ENCODE measurements at places on chromosomes 11 and 22. TPM values are rescaled to one million over a fixed set of nuclear protein-coding genes. Genes with fewer than 3 reads are reported as not detected.
A peak's percentile ranks its signal among the peaks of the same experiment; 100 is the strongest.

Gene SULT4A1
- total RNA-seq, result 7.0 TPM

Gene MMP1
- total RNA-seq, result 0.24 TPM

DNA sequence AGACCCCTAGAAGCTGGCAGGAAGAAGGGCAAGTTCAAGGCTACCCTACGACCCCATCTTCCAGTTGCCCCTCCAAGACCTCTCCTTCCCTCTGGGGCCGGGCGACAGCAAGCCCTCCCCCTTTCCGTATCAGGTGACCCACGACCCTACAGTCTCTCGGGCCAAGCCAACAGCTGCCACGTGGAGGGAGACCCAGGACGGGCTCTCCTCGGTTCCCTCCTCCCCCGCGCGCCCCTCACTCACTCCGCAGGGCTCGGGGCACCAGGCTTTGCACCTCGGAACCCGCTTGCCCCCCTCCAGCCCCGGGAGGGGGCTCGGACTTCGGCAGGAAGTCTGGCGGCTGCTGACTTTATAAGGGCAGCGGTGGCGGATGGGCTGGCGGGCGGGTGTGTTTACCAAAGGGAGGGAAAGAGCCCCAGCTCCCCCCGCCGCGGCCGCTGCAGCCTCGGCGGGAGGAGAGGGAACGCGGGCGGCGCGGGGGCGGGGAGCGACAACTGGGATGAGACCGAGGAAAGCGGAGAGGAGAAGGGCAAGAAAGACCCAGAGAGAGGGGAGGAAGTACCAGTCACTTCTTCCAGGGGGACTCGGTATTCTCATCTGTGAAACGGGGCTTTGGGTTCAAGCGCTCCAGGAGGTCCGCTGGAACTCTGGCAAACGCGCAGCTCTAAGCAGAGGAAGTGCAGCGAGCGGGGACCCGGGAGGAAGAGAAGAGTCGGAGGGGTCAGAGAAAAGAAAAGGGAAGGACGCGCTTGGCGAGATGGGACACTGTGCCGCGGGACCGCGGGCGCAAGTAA, 767 bp downstream of the SLC43A1 start:
- H3K36me3 ChIP-seq, result peaks cover 1% of the 10 kb centered on the region
- peaks cover 8% of the 10 kb centered on the region for H3K4me1 ChIP-seq
- H3K27ac ChIP-seq, result peak overlapping the region; percentile 88
- peak overlapping the region; percentile 93 for H3K4me3 ChIP-seq
- DNase-seq, result no peak

GRCh38 chr22:47328550-47329243, 566.2 kb downstream of the TBC1D22A start:
- H3K36me3 ChIP-seq, result peaks cover 6% of the 10 kb centered on the region
- H3K4me3 ChIP-seq, result no peak overlapping the region
- no peaks in the 10 kb centered on the region for H3K4me1 ChIP-seq
- no peak for DNase-seq
- no peaks in the 10 kb centered on the region for H3K27me3 ChIP-seq
- no peak overlapping the region for H3K27ac ChIP-seq

All from progenitor cell of endocrine pancreas (in vitro differentiated cells).